ENCODE measurements at places on chromosomes 2 and 18.

GRCh38 chr2:105395691-105396090 is 3.2 kb downstream of the FHL2 start:
- DNase-seq = no peak

DNA sequence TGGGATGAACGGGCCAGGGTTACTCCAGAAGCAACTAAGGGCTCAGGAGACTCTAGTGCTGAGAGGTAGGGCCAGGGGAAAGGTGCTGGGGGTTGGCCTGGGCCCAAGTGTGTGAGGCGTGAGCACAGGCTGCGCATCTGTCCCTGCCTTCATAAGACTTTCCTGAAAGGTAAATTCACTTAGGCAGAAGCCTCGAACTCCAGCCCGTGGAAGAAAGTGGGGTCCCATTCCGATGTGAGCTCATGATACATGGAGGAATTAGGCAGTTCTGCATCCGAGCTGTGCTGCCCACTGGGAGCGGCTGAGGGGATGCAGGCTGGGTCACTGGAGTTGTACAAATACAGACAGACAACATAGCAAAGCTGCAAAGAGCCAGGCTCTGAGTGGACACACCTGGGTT is 16.2 kb downstream of the PARD6G start:
- DNase-seq = no peak

DNA sequence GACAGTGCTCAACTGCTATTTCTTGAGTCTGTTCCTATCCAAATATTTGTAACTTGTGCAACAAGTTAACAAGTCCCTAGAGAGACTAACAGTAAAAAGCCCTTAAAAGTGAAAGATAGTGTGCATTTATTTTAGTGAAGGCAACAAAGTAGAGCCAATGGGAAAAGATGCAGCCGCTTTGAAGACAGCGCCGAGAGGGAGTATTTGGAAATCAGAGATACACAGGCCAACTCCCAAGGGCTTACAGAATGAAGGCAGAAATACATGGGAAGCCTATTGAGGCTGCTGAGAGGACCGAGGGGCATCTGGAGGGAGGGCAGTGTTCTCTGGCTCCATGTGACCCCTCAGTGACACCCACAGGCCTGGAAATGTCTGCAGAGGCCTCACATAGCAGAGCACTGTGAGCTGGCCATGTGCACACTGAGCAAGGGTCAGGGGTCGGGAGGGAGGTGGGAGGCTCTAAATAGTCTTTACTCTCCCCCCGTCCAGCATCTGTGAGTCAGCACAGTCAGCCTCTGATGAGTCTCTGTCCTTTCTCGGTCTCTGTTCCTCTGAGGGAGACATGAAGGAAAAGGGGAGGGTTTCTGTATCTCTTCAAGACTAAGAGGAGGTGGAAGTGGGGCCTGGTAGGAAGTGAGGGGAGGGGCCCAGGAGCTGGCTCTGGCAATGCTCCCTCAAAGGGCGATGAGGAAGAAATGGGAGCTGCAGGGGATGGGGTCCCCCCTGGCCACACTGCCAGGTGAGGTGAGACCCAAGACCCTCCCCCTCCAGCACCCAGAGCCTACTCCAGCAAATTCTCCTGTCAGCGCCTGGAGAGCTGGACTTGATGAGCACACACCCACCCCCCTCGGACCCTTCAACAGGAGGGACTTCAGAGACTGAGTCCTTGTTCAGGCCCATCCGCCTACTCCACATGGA is 133.6 kb downstream of the SP3 start:
- peak; percentile 16 for DNase-seq

GRCh38 chr2:65919550-65920188 is 487.3 kb upstream of the SPRED2 start:
- no peak for DNase-seq

DNA sequence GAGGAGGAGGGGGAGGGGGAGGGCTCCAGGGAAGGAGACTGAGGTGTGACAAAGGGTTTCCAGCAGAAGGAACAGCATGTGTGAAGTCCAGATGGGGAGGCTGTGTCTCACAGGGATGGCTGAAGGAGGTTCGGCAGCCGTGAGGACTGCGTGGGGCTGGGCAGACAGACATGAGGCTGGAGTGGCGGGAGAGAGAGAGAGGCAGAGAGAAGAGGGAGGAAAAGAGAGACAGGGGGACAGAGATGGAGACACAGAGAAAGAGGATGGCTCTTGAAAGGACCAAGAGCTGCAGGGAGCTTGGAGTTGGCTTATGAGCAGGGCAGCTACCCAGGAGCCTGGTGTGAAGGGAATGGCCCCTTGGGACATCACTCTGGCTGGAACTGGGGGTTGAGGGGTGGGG is 138.9 kb upstream of the ASB18 start:
- DNase-seq = no peak

- DNase-seq = no peak
Observed at GRCh38 chr2:127090281-127091120, 16.5 kb downstream of the BIN1 start.

DNA sequence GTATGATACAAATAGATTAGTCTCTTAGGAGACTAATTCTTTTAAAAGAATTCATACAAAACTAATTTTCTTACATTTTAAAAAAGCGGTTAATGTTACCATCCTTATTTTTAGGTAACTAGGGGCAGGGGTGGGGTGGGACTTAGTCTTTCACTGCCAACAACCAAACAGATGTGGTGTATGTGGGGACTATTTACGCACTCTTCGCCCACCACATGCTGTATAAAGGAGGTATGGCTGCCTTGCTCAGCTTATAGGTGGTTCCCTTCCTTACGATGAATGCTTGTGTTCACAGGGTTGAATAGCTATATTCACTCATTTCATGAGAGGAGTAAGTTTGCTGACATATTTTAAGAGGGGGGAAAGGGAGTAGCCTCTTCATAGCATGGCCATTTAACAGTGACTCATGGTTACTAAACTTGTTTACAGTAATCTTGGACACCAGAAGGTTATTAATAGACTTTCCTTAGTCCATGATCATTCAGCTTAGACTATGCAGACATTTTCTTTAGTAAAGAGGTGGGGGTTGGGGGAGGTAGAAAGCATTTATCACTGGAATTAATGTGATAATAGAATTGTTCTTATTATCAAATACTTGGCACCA is 61.8 kb downstream of the CAB39 start:
- DNase-seq = peak; percentile 19

DNA sequence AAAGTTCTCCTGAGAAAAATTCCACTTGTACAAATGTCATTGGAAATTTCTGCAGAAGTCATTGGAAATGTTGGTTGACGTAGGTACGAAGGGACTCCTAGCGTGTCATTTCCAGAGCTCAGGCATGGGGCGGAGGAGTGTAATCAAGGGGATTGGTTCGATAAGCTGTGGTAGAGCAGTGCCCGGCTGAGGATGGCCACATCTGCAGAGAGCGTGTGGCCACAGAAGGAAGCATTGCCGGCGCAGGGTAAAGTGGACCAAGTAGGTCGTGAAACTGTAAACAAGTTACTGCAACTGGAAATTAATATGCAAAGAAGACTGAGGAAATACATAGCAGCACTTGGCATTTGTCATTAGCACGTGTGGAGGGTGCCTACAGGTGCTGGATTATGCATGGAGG is 101.8 kb downstream of the DGKD start:
- DNase-seq = no peak

DNA sequence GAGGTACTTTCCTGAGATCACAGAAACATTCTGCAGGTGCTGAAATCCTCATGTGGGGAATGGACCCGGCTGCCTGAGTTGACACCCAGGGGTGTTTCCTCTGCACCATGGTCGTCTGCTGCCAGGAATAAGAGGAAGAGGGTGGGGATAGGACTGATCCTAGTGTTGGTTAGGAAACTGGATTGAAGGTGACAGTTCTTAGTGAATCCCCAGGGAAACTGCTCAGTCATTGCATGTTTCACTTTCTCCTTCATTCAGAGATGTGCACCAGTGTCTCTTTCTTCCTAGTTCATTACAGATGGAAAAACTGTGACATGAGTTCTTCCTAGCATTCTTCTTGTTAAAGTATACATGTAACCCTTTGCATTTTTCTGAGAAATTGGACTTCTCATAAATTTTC is 294.3 kb downstream of the PTGR3 start:
- DNase-seq = no peak

GRCh38 chr2:112159454-112159921 is 21.3 kb downstream of the FBLN7 start:
- DNase-seq = no peak

GRCh38 chr2:170391018-170391417 is 213.1 kb downstream of the MYO3B start:
- DNase-seq = no peak

DNA sequence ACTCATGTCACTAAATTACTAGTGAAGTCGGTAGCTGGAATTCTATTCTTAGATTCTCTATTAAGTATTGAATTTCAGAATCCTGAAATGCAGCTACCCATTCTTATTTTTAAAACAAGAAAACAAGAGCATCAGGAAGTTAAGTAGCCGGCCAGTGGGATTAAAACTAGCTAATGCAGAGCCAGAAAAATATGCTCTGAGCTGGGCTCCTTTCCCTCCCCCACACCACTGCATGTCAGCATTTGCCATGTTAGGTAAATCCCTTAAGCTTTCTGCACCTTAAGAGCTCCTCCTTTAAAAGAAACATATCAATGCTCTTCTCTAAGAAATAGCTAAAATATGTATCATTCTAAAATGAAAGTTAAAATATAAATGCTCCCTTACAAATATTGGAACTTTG is 72.2 kb upstream of the MFF start:
- no peak for DNase-seq

- DNase-seq = no peak
Observed at GRCh38 chr2:227057743-227058447, 106.1 kb downstream of the COL4A4 start.

- DNase-seq = peak; percentile 31
Observed at GRCh38 chr2:142165790-142166189, 35.0 kb upstream of the LRP1B start.

DNA sequence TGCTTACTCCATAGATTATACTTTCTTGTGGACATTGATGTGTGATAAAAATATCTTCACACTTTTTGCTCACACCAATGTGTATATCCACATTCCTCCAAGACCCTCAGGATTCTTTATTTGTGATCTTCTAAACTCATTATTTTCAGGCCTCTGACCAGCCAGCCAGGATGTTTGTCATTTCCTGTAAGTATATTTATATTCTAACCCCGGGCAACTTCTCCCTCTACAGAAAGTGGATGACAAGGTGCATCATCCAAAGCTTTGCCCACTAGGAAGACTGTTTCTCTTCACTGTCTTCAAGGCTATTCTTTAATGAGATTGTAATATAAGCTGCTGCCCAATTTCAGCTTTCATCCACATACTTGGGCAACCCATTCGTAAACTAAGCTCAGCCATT is 3.6 kb upstream of the CWC22 start:
- no peak for DNase-seq

GRCh38 chr18:53946594-53946993 is 277.9 kb downstream of the MBD2 start:
- DNase-seq = peak; percentile 84

GRCh38 chr2:110858135-110858725 is 125.9 kb downstream of the ACOXL start:
- DNase-seq = no peak

GRCh38 chr2:143263066-143263625 is 133.9 kb downstream of the ARHGAP15 start:
- no peak for DNase-seq

- DNase-seq = no peak
Observed at GRCh38 chr2:186992597-186992996, 143.6 kb upstream of the ZSWIM2 start.

DNA sequence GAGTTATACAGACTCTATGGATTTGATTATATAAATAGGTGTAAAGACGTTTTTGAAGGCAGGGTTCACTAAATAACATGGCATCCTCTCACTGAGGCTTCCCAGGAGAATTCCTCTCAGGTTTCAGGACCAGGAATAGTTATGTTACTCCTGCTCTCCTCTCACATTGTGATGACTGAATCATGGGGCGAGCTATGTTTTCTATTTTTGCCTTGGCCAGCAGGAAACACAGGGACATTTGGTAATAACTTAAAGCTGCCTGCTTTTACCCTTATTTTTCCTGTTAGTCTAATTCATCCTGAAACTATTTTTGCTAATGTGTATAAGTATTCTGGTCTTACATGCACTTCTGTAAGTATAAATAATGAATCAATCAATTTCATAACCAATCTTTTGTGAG is 115.3 kb upstream of the ITGB6 start:
- no peak for DNase-seq

DNA sequence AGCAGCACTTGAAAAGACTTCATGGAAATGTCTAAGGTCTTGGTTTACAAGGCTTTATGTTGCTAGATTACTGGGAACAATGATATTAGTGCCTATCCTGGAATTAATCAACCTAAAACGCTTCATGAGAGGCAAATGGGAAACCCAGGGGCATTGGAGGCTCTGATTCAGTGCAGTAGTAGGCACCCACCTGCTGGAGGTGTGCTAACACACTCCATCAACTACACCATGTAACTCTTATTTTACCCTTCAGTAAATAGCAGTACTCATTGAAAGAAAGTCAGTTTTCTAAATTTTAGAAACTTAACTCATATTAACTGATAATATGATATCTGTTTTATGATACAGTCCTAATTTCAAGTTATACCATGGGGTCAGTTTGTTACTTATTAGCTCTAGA is 17.4 kb upstream of the HNRNPA3 start:
- DNase-seq = no peak

DNA sequence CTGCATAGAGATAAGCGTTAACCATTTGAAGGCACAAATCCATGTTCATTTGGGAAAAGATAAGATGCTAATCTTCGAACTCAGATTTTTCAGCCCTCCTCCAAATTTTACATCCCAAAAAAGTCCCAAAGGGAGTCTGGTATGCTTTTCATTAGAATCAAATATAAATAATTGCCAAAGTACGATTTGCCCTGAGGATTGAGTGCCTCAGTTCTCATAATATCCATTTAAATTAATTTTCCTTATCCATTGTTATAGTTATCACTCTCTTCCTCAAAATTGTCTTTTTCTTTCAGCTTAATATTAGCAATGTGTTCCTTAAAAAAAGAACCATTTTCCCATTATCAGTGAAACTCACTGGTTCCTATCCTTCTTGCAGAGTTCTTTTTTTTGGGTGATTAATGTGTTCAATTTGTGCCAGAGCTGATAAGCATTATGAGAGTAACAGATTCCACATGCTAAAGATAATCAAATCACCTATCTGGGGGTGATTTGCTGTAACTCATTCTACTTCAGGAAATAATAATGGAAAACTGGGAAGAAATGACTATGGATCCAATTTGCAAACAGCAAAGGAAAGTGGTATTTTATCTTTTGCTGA is 686 bp downstream of the HNMT start:
- DNase-seq = no peak
